Urinary bladder (tissue), 4 donors: ENCODE measurements at places on chromosomes 11 and 22. TPM values are rescaled to one million over a fixed set of nuclear protein-coding genes. Genes with fewer than 3 reads are reported as not detected.

Gene OR6A2
- 0.85 TPM for total RNA-seq

Gene CHADL
- total RNA-seq = 1.8 TPM

Gene SHISA8
- total RNA-seq = not detected

Gene ART5
- not detected for total RNA-seq

GRCh38 chr11:59862252-59862651 lies 4.0 kb downstream of the TCN1 start:
- no peak for DNase-seq

- no peak for DNase-seq
Observed at GRCh38 chr11:73659961-73660360, 13.6 kb downstream of the PLEKHB1 start.

Gene DAGLA
- total RNA-seq = 1.8 TPM

GRCh38 chr22:41585898-41586297 lies 3.7 kb downstream of the PMM1 start:
- no peak for DNase-seq

GRCh38 chr11:44979543-44980399 lies 29.1 kb upstream of the TP53I11 start:
- peak; percentile 62 for DNase-seq

GRCh38 chr11:67120456-67120855 lies 1.4 kb downstream of the KDM2A start:
- DNase-seq = no peak

DNA sequence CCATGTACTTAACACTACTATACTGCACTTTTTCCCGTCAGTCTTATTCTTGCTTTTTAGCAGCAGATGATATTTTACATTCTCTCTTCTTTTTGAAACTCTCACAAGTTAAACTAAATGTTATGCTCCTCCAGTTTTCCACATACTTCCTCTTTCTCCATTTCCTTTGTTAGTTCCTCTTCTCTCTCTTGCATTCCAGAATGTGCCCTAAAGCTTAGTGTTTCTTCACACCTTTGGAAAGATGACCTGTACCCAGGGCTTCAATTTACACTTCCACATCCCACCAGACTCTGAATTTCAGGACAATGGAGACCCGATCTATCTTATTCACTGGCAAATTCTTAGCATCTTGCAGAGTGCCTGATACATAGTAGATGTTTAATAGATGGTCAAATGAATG lies 51.8 kb downstream of the APIP start:
- no peak for DNase-seq

GRCh38 chr11:116144387-116144958 lies 628.3 kb downstream of the BUD13 start:
- no peak for DNase-seq

- no peak for DNase-seq
Observed at GRCh38 chr22:23277583-23278295, 97.4 kb downstream of the BCR start.

DNA sequence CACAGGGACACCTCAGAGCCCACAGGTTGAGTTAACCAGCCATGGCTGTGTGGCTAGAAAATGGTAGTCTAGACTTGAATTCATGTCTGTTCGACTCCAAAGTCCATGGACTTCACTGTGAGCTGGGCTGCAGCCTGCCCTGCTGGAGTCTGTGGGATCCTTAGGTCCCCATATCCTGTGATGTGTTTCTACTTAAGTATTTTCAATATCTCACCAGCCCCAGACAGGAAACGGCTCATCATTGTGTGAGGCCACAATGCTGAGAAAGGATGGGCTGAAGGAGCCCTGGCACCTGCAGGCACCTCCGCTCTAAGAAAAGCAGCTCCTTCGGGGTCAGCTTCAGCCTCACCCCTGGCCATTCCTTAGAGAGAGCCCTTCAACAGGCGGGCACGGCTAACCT lies 93.1 kb downstream of the NAT10 start:
- DNase-seq = no peak

- DNase-seq = no peak
Observed at GRCh38 chr11:29452146-29452545, 564.7 kb downstream of the KCNA4 start.

DNA sequence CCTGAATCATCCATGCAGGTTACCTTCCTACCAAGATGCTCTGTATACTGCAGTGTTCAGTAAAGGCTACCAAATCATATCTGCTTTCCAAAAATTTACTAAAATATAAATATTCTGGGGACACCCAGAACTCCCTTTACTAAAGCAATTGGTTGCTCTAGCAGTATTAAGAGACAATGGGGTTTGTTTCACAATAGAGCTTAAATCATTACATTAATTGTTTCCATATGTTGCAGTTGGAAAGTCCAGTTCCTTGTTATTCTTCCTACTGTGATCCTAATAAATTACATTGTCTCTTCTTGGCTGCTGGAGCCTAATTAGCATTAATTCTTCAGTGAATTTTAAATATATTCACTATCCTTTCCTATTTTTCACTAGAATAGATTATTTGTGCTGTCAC lies 316.0 kb upstream of the MTNR1B start:
- no peak for DNase-seq

- DNase-seq = no peak
Observed at GRCh38 chr11:46983598-46983997, 47.0 kb downstream of the CSTPP1 start.

DNA sequence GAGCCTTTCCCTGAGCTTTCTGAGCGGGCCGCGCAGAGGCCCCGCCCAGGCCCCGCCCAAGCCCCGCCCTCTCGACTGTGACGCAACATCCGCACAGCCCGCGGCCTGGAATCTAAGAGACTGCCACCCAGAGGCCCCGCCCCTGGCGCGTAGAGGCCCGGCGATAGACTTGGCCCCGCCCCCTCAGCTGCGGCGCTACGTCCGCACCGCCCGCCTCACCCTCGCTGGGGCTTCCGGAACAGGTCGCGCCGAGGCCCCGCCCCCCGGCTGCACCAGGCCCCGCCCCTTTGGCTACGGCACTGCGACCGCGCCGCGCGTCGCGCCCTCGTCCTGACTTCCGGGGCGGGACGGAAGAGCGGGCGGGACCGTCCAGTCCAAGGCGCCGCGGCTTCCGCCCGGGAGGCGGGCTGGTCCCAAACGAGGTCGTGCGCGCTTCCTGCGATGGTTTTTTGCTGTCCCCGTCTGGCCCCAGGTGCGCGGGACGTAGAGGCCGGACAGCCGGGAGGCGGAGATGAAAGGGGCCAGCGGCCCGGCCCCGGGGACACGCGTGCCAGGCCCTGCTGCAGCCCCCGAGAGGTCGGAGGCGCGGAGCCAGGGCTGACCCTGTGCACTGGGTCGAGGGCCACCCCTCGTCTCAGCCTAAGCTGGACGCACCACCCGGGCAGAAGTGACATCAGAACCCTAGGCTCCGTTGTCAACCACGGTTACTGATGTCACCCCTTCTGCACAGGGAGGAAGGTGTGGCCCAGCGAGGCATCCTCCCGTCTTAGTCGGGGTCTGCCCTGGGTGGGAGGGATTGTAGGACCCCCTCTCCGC lies 59.0 kb upstream of the WNT7B start:
- DNase-seq = peak; percentile 94

- no peak for DNase-seq
Observed at GRCh38 chr11:116366980-116367645, 405.7 kb downstream of the BUD13 start.
